ENCODE measurements at places on chromosomes 1 and 21.

DNA sequence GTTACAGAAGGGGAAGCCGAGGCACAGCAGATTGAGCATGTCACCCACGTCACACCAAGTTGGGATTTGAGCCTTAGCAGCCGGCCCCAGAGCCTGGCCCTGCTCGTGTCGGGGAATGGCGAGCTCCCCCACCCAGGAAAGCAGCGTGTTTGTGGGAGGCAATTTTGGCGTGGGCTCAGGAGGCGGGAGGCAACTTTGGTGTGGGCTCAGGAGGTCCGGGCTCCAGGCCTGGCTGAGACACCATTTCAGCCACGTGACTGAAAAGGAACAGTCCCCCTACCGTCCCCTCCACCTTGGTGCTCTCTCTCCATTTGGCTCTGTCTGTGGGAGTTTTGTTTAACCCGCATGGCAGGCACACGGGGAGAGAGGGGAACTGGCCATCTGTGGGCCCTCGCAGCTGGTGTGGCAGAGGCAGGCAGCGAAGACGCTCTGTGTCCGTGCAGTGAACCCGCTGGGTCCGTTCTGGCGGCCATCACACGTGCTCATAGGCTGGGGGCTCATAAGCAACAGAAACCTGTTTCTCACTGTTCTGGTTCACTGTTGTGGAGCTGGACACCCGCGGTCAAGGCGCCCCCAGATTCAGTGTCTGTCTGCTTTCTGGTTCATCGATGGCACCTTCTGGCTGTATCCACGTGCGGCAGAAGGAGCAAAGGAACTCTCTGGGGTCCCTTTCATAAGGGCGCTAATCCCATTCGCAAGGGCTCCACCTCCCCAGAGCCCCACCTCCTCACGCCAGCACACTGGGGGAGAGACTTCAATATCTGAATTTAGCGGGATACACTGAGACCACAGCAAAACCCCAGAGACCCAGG lies 110.2 kb downstream of the CRYAA start:
- no peak for DNase-seq

- no peak for DNase-seq
These were observed 17.0 kb upstream of the LY9 start for GRCh38 chr1:160778976-160779375.

DNA sequence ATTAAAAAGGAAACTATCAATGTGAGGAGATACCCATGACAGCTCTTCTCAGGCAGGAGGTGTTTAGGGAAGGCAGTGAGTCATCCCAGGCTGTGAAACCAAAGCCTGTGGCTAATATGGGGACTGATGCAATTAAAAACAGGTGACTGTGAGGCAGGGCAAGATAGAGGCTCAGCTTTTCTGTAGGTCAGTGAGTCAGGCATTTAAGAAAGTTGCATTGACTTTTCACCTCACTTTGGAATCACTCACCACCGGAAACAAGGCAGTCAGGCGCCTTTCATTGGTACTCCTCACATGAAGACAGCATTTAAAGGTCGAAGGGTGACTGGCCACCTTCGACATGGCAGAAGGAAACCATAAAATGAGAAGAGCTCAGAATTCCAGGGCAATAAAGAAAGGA lies 54.5 kb downstream of the PAPPA2 start:
- no peak for DNase-seq

DNA sequence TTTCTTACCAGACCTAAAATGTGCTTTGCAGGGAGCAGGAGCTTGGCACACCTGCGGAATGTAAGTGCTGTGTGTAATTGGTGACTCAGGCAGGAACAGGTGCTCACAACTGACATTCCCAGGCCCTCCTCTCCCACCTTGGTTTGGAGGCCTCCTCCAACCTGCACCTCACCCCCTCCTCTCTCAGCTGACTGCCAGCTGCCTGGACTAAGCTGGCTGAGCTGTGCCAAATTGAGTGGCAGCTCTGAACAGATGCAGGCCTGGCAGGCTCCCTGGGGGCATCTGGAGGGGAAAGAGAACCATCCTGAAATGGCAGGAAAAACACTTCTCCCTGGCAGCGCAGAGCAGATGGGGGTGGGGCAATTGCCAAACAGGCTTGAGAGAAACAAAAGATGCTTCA lies 91.7 kb upstream of the PGBD5 start:
- no peak for DNase-seq

- no peak for DNase-seq
These were observed 2.9 kb downstream of the DENND2C start for GRCh38 chr1:114666954-114667353.

- DNase-seq: no peak
These were observed 23.4 kb upstream of the PRRX1 start for GRCh38 chr1:170640581-170640980.

- no peak for DNase-seq
These were observed 12.0 kb upstream of the ALX3 start for GRCh38 chr1:110082477-110082876.

- DNase-seq: no peak
These were observed 1.2 kb downstream of the BTF3L4 start for GRCh38 chr1:52057255-52057654.

DNA sequence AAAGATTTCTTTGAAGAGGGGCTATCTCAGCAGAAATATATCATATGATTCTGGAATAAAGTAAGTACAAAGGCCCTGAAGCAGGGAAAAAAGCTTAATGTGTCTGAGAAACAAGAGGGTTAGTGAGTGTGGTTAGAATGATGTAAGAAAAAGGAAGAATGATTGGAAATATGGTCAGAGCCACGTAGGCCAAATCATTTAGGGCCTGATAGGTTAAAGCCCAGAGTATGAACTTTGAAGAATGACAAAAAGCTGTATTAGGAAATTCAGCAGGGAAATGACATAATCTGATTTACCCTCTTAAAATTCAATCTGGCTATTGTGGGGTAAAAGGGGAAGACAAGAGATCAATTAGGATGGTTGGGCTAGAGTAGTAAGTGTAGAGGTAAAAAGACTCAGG lies 69.0 kb upstream of the MUTYH start:
- no peak for DNase-seq

DNA sequence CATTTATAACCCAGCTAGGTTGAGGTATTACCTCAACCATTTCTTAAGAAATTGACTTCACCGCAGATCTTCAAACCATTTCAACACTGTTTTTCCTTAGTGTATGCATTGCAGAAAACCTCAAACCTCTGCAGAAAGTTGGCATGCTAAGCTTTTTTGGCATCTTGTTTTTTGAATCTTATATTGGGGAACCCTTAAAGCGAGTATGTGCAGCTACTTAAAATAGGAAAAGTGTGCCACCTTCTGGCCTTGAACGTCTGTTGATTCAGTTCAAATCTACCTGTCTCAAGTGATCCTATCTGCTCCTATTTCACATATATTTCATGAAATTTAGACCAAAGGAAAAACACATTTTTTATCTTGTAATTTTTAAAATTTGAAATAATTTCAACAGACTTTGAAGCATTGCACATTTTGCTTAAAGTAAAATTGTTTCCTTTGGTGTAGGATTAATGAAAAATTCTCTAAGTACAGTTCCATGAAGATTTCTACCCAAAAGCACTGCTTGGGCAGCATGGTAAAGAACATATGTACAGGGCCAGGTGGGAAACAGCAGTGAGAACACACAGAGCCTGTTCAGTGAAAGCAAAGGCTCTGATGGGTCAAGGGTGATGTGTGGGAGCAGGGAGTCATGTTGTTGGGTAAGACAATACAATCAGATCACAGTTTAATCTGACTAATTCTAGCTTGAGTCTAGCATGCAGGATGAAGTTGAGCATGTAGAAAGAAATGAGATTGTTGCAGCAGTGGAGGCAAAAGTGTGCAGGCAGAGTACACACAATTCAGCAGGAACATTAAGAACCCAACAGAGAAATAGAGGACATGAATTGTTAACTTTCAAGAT lies 17.2 kb downstream of the HENMT1 start:
- DNase-seq: peak; percentile 42

DNA sequence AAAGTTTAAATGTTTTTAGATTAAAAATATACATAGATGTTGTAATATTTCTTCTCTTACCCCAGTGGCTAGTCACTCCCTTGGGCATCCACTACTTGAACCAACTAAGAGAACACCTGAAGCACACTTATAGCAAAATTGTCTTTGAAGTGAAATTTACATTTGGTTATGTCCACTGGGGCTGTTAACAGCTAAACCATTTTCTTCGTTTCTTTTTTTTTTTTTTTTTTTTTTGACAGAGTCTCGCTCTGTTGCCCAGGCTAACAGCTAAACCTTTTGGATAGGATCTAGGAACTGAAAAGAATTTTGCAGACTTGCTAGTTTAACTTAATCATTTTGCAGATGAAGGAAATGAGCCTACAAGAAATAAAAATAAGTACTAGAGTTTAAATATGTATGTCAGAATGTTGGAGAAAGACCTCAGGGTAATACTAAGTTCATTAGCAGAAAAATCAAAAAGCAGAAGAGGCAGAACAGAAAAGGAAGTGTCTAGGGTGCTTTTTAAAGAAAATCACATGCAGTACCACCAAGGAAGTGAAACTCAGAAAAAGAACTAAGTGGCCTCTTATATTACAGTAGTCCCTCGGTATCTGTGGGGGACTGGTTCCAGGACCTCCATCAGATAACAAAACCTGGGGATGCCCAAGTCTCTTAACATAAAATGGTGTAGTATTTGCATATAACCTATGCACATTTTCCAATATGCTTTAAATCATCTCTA lies 11.8 kb downstream of the DRAM2 start:
- no peak for DNase-seq

GRCh38 chr1:226473325-226473724 lies 65.4 kb upstream of the PARP1 start:
- no peak for DNase-seq

DNA sequence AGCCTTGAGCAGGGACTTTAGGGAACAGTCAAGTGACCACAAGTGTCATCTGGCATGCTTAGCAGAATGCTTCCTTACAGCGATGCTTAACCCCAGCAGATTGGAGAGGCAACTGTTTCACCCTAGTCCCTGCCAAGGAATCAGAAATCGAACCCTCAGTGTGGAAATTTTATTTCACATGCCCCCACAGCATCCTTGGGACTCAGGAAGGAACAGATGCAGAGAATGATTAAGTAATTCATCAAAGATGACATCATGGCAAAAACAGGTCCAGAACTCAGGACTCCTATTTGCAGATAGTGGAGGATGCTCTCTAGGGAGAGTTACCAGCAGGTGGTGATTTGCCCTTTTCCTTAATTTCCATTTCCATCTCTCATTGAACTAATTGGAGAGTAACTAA lies 333.0 kb upstream of the KAZN start:
- no peak for DNase-seq

DNA sequence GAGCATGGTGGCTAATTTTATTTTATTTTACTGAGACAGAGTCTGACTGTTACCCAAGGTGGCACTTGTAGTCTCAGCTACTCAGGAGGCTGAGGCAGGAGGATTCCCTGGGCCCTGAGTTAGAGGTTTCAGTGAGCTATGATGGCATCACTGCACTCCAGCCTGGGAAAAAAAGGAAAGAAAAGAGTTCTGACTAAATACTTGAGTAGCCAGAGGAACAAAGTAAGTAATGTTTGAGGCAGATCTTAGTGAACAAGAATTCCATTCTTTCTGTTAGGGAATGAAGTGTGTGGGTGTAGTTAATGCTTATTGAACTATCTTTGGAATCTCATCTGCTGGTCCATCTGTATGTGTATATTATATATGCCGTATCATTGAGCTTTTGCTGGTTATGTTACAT lies 13.1 kb upstream of the EVI5 start:
- DNase-seq: no peak

DNA sequence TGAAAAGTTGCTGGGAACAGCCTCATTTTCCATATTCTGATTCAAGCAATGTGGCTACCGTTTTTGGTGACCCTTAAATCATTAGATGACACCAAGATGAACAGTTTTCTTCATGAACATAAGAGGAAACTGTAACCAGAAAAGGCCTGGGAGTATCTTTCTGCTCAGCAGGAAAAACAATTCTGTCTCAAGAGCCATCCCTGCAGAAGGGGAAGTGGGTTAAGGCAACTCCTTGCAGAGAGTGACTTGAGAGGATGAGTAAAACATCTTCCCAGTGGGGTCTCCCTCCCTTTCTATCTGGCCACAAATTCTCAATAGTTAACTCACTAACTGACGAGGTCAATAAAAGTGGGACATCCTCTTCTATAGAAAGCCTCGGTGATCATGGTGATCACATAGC lies 187.6 kb upstream of the NRIP1 start:
- DNase-seq: no peak

DNA sequence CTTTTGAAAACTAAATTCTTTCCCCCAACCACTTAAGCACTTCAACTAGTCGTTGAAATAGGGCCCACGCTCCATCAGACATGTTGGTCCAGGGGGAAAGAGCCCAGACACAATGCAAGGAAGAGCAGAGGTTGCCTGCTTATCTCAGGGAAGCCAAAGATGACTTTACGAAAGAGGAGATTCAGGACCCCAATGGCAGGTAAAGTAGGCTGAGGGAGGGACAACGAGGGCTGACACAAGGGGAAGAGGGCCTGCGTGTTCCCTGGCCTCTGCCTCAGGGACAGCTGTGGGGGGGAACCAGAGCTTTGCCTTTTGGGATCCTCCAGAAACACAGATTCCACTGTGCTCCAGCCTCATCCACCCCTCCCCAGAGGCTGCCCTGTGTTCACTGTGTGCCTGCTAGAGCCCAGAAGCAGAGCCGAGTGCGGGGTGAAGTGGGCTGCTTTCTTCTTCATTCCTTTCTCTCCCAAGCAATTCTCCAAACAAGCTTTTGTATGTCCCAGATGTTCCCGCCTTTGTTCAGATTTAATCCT lies 135.5 kb upstream of the GRIK3 start:
- DNase-seq: no peak

GRCh38 chr1:11559591-11559970 lies 80.6 kb downstream of the DISP3 start:
- DNase-seq: no peak

DNA sequence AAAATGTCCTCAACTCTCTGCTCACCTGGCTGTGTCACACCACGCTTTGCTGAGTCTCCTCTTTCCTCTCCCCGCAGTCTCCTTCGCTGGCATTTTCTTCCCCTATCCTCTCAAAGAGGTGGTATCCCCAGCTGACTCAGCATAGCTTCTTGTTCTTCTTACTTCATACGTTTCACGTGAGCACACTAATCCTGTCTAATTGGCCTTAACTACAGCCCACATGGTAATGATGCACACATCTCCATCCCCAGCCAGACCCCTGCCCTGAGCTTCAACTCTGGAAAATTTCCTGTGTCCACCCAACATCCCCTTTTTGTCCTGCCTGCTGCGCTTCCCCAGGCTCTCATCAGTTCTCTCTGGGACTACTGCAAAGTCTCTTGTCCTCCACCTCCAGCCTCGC lies 169.8 kb downstream of the TTLL7 start:
- no peak for DNase-seq

GRCh38 chr1:215031392-215031791 lies 51.1 kb upstream of the KCNK2 start:
- DNase-seq: no peak

GRCh38 chr1:183454377-183454776 lies 17.9 kb upstream of the SMG7 start:
- DNase-seq: no peak

- no peak for DNase-seq
These were observed 552 bp upstream of the ZNF496 start for GRCh38 chr1:247332215-247332622.

DNA sequence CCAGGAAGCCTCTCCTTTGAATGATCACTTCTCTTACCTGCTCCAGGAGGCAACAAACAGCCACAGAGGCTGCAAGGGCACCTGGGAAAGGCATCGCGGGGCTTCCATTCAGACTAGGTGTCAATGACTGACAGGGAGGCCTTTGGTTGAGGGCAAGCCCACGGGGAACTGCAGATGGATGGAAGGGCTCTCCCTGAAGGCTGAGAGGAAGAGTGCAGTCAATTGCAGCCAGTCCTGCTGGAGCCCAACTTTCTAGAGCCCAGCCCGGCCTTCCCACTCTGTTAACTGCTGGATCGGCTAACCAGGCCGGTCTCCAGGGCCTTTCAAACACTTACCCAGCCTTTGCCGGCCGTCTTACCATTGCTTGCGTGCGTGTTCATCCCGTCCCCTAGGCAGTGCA lies 89.3 kb downstream of the LACTBL1 start:
- no peak for DNase-seq

- no peak for DNase-seq
These were observed 101.3 kb downstream of the SLC45A1 start for GRCh38 chr1:8419172-8419571.
